ENCODE measurements at places on chromosomes 1 and 21.

DNA sequence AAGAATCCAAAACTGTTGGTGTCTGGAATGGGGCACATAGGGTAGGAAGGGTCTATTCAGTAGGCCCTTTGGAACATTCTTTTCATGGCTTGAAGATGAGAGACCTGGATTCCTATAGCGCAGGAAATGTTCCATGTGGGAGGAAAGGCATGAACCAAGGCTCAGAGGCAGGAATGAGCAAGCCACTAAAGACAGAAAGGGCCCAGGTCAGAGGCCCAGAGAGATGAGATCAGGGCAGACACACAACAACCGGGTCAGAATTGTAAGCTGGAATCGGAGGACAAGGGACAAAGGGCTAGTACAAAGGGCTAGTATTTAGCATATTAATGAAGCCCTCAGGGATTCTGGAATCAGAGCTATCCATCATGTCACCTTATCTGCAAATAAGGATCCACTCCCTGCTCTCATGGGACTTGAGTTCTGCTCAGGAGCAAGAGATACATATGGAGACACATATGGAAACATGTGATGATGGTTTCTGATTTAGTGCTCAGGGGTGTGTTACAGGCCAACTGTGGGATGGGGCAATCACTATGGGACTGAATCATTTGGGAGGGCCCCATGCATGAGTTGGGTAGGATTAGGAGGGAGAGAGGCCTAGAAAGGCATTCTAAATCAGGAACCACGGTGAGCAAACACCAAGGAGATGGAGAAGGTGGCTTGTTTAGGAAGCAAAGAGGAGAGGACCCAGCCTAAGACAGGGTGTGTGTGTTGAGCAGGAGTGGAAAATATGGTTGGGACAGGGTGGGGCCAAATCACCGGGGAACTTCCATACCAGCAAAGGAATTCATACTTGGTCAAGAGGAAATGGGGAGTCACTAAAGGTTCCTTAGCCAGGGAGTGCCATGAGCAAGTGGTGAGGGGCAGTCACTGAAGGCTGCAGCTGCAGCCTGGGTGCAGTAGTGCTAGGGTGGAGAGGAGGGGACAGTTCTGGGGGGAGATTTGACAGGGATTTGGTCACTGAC lies 8.6 kb downstream of the NECTIN4 start:
- DNase-seq, result no peak

- DNase-seq, result no peak
Measured at GRCh38 chr1:202952818-202953217, 5.3 kb downstream of the ADIPOR1 start.

DNA sequence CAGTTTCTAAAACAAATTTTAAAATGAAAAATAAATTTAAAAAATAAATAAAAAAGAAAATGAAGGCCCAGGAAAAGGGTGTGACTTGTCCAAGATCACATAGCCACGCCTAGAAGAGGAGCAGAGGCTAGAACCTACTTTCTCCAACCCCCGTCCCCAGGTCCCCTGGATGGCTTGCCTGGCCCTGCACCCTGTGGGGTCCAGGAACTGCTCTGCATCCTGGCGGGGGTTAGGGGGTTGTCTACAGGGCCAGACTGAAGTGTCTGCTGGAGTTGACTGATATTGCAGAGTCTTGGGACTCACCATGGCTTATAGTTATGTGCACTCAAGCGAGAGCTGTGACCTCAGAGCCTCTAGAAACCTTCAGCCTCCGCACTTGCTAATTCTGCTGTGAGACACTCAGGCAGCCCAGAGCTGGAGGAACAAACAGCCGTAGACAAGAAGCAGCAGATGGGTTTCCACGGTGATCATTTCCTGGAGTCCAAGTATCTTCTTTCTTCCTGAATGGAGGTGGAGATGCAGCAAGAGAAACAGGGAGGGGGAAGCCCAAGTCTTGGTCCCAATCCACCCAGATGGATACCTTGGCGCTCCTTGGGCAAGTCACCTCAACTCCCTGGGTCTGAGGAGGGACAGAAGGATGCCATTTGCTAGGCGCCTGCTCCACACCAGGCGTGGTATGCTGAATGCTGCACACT lies 5.2 kb upstream of the EXTL1 start:
- DNase-seq, result no peak

DNA sequence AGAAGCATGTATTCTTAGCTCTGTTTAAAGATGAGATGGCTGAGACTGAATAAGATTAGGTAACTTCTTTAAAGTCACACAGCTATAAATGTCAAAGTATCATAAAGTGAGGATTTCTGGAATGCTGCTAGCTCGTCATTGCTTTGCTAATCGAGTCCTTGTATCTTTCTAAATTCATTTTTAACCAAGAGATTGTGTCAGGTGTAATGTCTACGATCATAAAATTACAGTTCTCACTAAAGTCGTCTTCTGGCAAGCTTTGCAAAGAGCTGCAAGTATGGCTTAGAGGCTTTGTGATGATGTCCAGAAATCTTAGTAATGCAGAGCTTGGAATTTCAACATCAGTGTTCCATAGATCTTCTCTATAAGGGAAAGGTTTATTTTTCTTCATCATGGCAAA lies 569.8 kb downstream of the LMO4 start:
- no peak for DNase-seq

- DNase-seq, result no peak
Measured at GRCh38 chr1:26177182-26177684, at the start of gene CNKSR1. Gene CNKSR1 (plus strand): TSS chr1:26177491. CDS start chr1:26177548, 57 bp downstream.

DNA sequence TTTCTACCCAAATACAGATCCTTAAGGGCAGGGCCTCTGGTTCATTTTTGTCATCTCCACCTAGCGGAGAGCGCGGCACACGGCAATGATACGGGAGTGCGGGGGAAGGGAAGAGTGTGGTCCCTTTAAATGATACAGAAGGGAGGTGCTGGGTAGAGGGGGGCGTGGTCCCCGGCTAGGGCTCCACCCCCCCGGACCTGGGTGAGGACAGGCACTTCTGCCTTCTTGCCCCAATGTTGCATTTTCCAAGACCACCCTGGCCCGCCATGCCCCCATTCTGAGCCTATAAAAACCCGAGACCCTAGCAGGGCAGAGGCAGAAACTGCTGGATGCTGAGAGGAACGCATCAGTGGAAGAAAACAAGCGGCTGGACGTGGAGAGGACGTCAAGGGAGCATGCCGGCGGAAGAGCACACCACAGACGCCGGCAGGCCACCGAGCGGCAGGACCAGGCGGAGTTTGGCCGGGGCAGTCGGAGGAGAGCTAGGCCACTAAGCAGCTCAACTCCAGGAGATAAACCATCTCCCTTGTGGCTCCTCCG lies 30.0 kb downstream of the LRRC3 start:
- peak; percentile 83 for DNase-seq

DNA sequence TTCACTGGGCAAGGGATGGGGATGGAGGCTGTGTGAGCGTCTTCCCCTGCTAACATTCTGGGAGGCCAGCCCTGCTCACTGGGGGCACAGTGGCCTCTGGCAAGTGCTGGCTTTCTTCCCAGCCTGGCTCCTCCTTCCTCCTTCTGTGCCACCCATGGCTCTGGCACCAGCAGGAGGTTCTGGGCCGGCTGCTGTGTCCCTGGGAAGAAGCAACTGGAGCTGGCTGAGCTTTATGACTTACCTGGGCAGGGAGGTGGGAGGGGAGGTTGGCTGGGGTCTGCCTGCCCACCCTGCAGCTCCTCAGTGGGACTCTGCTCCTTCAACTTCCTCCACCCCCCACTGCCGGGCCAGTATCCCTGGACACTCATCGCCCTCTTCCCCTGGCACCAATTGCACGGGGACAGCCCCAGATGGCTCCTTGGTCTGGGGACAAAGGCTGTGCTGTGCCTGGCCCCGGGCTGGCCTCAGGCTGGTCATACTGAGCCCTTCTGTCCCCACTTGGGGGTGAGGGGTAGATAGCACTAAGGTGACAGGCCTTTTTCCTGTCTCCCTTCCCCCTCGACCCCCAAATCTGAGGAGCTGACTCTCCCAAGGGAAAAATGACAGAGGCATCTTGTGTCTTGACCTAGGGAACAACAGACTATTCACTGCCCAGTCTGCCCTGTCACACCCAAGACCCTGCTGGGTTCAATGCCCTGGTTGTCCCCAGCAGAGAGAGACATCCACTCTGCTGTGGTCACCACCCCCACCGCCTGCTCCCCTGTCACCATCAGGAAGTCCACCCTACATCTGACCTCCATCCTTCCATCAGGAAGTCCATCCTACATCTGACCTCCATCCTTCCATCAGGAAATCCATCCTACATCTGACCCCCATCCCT lies 14.4 kb downstream of the CDK18 start:
- no peak for DNase-seq

DNA sequence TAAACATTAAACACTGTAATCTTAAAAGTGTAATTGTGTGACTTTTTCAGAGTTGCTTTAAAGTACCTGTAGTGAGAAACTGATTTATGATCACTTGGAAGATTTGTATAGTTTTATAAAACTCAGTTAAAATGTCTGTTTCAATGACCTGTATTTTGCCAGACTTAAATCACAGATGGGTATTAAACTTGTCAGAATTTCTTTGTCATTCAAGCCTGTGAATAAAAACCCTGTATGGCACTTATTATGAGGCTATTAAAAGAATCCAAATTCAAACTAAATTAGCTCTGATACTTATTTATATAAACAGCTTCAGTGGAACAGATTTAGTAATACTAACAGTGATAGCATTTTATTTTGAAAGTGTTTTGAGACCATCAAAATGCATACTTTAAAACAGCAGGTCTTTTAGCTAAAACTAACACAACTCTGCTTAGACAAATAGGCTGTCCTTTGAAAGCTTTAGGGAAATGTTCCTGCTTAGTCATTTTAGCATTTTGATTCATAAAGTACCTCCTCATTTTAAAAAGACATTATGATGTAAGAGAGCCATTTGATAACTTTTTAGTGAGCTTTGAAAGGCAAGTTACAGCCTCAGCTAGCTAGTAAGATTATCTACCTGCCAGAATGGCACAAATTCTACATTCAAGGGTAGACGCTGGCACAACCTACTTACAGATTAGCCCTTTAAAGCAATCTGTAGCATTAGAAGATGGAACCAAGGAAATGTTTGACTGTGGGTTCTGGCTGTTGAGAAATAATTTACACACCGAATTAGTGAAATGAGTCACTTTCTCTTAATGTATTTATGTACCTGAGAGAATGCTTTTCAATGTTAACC lies 9.4 kb downstream of the SOD1 start:
- DNase-seq, result no peak

DNA sequence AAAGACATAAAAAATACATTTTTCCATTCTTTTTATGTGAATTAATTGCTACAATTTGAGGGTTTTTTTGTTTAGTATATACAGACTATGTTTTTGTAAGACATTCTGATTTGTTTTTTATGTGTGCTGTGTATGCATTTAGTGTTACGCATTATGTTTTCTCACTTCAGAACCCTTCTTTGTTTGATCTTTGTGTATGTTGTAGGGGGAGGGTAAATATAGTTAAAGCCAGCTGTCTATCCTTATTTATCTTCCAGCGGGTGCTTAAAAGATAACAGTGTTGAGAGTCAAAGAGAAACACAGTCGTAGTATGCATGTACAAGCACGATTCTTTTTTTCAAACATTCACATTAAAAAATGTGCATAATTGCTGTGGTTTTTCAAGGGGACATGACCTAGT lies 97.5 kb upstream of the KIAA1614 start:
- DNase-seq, result no peak

DNA sequence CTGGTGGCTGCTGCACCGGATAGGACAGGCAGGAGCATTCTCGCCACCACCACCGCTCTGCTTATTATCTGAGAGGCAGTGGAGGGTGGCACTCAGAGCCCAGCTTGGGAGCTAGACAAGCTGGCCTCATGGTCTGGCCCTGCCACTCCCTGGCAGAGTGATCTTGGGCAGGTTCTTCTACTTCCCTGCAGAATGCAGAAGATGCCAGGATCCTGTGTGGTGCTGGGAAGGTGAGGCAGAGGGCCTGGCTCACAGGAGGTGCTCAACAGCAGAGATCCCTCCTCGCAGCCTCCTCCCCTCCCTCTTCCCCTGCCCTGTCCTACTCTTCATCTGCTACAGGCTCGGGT lies 60.4 kb downstream of the ARHGEF10L start:
- no peak for DNase-seq

- DNase-seq, result no peak
Measured at GRCh38 chr1:2982615-2983318, 38.5 kb upstream of the ACTRT2 start.

DNA sequence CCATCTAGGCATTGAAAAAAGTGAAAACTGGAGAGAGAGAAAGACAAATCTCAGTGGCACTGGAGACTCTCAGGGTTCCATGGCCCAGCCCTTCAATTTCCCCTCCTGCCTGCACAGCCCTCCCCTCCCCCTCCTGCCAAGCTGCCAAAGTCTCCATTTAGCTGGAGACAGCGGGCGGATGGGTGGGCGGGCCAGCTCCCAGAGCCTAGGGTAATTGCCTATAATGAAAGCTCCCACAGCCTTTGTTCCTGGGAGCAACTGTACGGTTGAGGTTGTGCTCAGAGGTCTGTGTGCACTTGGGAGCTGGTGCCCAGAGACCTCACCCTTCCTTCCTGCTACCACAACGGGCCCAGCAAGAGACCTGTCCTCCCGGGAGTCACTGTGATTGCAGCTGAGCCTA lies 89.6 kb downstream of the NAV1 start:
- no peak for DNase-seq

GRCh38 chr1:91546876-91547275 lies 46.2 kb downstream of the CDC7 start:
- DNase-seq, result peak; percentile 39

GRCh38 chr21:39150877-39151276 lies 32.4 kb downstream of the PSMG1 start:
- DNase-seq, result no peak
